ENCODE measurements at places on chromosomes 12 and 14.

GRCh38 chr12:109304485-109304884 is 4.6 kb downstream of the FOXN4 start:
- no peak for DNase-seq

GRCh38 chr12:90999527-90999926 is 5.2 kb downstream of the EPYC start:
- no peak for DNase-seq

GRCh38 chr12:44247588-44247987 is 411.7 kb downstream of the TMEM117 start:
- no peak for DNase-seq

GRCh38 chr14:65774041-65774440 is 361.5 kb downstream of the FUT8 start:
- no peak for DNase-seq

- DNase-seq: no peak
Observed at GRCh38 chr12:9755035-9755434, 5.7 kb downstream of the CD69 start.

DNA sequence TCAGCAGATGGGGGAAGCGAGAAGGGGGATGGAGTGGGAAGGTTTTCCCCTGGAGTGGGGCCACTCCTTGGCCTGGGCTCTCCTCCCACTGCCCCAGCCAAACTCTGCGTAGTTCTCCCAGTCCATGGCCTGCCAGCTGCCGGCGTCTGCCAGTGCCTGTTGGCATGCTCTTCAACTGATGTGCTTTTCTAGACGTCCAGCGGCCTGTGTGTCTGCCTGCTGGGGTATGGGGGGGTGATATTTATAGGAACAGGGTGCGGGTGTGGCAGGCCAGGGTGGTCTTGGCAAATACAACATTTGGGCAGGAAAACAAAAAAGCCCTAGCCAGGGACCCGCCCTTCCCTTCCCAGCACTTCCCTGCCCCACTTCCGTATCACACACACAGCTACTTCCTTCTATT is 786.3 kb upstream of the NOVA1 start:
- no peak for DNase-seq

- peak; percentile 74 for DNase-seq
Observed at GRCh38 chr12:67667276-67668073, 18.9 kb downstream of the DYRK2 start.

- DNase-seq: peak; percentile 22
Observed at GRCh38 chr14:104794631-104794992, 936 bp downstream of the AKT1 start.

- no peak for DNase-seq
Observed at GRCh38 chr12:4584896-4585295, 22.9 kb downstream of the DYRK4 start.

DNA sequence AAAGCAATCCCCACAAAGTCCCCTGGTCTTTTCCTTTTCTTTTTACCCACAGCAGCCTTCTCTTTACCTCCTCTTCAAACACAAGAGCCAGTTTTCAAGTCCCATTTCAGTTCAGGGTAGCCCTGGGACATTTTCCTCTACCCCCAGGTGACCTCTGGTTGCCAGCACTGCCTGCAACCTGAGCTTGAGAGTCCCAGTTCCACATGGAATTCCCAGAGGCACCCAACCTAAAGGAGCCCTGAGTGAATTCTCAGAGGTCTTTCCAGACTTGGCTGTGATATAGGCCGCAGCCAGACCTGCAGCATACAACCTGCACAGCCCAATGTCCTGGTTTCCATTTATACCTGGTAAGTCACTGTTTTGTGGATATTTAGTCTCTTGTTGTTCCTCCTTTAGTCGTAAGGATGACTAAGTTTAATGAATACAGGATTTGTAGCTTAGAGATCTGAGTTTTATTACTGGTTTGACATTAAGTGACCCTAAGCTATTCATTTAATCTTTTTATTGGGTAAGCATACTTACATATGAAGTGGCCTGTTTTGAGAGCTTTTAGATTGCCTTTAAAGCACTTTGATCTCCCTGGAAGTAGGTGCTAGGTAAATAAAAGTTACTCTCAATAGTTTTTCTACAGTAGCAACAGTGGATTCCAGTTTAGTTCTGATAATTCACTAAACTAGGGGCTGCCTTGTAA is 159.8 kb downstream of the TGFB3 start:
- no peak for DNase-seq

DNA sequence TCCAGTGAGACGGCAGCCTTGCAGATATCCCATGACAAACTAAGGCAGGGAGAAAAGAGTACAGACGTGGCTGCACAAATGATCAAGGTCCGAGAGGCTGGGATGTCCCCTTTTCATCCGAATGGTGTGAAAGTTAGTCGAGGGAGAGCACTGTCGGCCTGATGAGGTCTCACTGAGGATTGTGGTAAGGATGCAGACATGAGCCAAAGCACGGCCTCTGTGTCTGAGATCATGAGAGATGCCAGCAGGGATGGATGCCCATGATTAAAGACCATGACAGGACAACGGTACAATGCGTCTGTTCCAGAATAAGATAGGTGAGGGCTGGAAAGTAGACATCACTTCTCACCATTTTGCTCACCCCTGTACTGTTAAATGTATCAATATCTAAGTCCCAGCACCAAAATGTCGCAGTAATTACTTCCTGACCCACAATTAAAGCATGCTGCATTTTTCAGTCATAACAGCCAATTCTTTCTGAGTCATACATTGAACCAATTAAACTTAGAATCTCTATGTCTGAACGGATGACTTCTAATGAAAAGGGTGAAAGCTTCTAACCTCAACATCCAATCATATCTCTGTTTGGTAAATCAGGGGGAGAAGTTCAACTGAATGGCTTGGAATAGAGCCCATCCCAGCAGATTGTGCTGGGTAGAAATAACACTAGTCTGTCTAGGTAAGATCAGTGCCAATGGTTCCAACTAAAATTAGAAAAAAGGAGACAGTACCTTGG is 249.6 kb upstream of the SOX5 start:
- DNase-seq: peak; percentile 11

DNA sequence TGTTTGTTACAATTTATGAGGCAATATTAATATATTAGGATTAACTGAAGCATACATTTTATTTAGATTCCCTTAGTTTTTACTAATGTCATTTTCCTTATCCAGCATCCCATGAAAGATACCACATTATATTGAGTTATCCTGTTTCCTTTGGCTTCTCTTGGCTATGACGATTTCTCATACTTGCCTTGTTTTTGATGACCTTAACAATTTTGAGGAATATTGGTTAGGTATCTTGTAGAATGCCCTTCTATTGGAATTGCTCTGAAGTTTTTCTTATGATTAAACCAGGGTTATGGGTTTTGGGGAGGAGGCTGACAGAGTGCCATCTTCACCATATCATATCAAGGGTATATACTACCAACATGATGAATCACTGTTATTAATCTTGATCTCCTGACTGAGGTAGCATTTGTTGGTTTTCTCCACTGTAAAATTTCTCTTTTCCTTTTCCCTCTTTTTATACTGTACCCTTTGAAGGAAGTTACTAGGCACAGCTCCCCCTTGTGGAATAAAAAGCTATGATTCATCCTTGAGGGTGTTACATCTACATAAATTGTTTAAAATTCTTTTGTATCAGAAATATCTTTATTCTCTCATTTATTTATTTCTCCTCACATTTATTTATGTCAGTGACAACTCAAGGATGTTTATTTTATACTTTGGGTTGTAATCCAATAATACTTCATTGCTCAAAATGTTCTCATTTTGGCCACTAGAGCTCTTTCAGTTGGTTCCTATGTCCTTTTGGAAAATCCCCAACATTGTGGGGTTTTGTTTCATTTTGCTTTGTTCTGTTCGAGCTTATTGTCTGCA is 239.0 kb downstream of the SLC16A7 start:
- DNase-seq: peak; percentile 62

DNA sequence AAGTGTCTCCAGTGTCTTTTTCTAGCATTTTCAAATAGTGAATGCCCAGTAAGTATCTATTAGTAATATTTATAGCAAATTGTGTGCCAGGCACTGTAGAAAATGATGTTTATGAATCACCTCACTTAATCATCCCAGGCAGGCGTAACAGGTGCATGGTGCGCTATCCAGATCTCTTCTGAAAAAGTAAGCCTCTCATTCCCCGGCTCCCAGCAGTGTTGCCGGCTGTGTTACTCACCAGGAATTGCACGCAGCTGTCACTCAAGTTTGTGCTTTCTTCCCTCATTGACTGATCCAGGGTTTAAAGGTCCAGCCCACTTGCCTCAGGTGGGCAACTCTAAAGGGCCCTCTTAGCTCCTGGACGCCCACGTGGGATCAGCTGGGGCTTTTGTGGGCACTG is 173.8 kb upstream of the RASSF8 start:
- no peak for DNase-seq

DNA sequence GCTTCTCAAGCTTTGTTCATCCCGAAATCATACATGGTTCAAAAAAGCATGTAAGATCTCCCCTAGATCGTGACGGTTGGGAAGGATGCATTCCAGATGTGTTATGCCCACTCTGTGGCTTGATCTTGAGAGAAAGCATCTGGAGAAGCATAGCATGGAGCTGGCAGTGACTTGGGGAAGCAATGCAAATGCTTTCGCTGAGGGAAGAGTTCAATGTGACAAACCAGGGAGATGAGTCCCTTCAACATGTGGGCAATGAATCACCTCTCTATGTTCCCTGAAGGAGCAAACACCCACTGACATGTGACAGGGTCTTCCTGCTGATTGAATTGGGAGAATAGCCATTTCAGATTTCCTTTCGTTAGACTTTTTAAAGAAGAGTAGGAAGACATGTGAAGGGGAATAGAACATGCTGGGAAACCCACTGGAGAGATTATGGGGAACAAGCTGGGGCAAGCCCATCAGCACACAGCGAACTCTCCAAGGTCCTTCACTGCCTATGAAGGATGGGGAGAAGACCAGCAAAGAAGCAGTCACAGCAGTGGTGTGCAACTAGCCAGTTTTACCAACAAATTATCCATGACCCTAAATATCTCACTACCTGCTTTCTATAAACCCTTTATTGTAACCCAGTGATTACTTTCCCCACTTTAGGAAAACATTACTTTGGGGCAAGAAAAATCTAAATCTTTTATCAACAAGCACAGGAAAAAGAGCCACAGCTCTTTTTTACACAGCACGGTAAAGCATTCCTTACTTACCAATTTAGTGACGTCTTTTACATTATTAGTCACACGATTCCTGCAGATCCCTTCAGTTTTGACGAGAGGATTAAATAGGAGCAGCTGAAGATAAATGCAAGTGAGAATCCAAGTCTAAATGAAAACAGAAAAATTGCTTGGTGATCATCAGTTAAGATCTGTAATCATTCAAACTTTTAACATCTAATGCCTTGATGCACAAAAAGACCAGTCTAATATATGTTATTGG is 35.0 kb downstream of the KITLG start:
- DNase-seq: no peak

- DNase-seq: no peak
Observed at GRCh38 chr12:76548222-76548837, 11.2 kb downstream of the OSBPL8 start.

- DNase-seq: peak; percentile 77
Observed at GRCh38 chr12:104605685-104606084, 148.9 kb downstream of the CHST11 start.

DNA sequence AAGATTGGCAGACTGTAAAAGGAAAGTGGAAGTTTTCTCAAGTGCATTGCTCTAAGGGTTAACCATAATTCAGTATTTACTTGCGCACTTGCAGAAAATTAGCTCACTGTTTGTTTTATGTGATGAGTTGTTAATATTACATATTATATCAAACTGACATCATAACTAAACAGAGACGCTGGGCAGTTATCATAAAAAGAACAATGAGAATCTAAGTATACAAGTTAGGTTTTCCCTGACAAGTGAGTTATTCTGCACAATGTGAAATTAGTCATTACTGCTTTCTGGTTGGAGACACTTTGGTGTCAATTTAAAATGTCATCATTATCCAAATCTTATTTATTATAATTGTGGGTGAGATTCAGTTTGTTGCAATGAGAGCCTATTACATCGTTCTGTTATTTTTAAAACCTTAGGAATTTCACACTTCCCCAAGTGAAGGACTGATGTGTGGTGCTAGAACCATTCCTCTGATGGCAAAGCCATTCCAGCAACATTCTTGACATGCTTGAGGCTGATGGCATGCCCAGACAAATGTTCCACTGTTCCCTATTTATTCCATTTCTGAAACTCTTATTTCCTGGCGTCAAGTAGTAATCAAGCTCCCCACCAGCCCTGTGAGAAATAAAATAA is 90.1 kb upstream of the FLRT2 start:
- DNase-seq: peak; percentile 30

DNA sequence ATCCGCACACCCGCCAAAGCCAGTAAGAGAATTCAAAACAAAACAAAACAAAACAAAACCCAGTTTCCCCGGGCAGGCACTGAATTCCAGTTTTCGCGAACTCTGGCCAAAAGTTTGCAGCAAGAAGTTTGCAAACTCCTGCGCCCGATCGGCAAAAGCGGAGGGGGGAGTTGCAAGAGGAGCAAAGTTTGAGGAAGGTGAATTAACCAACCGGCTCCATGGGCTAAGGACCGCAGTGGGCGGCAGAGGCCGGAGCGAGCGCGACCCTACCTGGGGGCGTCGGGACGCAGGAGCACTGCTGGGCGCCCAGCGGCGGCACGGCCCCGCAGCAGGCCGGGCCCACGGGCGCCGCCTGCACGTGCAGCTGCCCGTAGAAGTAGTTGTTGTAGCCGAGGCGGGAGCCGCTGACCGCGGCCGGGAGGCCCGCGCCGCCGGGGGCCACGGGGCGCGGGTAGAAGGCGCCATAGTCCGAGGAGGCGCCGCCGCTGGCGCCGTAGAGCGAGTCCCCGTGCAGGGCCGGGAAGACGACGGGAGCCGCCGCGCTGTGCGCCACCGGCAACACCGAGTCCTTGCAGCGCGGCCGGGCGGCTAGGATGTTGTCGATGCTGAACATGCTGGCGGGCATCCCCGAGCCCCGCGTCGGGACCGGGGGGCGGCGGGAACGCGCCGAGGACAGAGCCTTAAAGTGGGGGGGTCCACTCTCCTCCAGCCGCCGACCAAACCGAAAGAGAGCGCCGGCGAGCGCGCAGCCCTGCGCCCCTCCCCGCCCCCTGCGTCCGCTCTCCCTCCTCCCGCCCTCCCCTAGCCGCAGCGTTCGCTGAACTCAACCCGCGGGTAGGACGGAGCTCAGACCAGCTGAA is at the start of gene GSC:
TSS of gene GSC (minus strand) at position 723 of the 860 bp plus-strand sequence. CDS start at position 625, 98 bp downstream.
- peak; percentile 22 for DNase-seq

- DNase-seq: no peak
Observed at GRCh38 chr12:31897781-31898503, 61.3 kb upstream of the RESF1 start.

- no peak for DNase-seq
Observed at GRCh38 chr14:23421594-23421993, 13.5 kb upstream of the MYH6 start.

- no peak for DNase-seq
Observed at GRCh38 chr12:124661341-124661740, 93.9 kb upstream of the NCOR2 start.

GRCh38 chr12:131241517-131241916 is 287.8 kb downstream of the ADGRD1 start:
- no peak for DNase-seq

Data from fibroblast of the aortic adventitia (primary cell).